Motor neuron (in vitro differentiated cells): ENCODE measurements at places on chromosomes 2 and 18.
A peak's percentile ranks its signal among the peaks of the same experiment; 100 is the strongest.

DNA sequence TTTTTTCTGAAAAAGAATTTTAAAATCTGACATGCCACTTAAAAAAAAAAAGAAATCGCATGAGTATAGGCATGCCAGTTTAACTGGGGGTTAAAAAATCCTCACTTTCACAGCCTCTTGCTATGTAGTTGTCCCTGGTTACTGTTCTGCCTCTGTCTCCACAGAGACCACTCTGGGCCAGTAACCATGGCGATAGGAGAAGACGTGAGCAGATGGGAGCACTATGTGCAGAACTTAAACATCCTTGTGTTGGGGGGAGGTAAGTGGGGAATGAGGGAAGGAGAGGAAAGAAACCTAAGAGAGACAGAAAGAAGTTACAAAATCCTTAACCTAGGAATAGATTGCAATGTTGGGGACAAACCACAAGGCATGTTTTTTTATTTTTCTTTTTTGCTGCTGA, 75.9 kb upstream of the CYRIA start:
- peak; percentile 55 for ATAC-seq

DNA sequence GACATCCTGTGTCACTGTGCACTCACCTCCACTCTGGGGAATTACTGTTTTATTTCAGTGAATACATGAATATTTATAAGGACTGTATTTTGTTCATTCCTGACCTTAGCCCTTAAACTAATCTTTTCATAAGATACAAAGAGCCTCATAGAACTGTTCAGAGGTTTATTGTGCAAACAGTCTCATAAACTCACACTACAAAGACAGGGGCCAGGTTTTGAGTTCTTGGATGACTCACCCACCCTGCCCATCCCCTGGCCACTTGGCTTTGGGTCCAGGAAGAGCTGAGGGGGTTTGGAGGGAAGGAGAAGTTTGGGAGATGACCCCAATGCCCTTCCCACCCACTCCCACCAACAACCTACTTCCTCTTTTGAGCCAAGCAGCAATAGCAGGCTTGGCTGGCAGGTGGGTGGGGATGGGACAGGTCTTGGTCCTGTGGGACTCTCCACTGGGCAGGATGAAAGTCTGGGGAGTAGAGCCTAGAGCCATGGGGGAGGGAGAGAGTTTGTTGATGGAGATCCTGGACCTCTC, 43.1 kb upstream of the IL1R2 start:
- ATAC-seq: no peak

DNA sequence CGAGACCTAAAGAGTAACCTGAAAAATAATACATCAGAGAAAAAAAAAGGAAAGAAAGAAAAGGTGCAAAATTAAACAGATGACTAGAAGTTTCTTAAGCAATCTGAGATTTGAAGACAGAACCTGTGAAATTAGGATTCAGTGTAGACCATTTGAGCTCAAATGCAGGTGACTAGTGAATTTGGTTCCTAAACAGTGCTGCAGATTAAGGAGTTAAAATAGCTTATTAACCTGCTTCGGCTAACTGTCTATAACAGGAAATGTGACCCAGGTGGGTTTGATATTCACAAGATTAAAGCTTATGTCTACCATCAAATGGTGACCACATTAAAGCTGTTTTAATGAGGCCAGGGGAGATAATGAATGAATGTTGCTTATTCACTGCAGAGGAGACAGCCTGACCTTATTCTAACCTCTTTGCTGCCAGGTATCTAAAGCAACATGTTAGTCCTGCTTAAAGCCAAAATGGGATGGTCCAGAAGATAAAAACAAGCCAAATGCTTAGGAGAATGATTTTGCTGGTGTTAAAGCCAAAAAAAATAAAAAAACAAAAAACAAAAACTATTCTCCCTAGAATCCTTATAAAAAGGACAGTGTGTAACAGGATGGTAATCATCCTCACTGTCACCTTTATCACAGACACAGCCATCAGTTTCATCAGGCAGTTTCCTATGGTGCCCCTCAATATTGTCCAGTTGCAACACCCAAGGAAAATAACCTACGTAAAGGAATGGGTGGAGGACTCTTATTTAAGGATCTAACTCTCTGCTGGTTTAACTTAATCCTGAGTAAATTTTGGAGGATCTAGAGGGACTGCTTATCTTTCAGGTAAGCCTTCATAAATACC, 769.0 kb upstream of the ZEB2 start:
- ATAC-seq: no peak

DNA sequence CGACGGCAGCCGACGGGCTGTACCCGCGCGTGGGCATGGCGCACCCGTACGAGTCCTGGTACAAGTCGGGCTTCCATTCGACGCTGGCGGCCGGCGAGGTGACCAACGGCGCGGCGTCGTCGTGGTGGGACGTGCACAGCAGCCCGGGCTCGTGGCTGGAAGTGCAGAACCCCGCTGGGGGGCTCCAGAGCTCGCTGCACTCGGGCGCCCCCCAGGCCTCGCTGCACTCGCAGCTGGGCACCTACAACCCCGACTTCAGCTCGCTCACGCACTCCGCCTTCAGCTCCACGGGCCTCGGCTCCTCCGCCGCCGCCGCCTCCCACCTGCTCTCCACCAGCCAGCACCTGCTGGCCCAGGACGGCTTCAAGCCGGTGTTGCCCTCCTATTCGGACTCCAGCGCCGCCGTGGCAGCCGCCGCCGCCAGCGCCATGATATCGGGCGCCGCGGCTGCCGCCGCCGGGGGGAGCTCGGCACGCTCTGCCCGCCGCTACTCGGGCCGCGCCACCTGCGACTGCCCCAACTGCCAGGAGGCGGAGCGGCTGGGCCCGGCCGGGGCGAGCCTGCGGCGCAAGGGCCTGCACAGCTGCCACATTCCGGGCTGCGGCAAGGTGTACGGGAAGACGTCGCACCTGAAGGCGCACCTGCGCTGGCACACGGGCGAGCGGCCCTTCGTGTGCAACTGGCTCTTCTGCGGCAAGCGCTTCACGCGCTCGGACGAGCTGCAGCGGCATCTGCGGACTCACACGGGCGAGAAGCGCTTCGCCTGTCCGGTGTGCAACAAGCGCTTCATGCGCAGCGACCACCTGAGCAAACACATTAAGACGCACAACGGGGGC, 2.0 kb downstream of the SP9 start:
- ATAC-seq: peak; percentile 4

GRCh38 chr2:52144590-52144989, 1112.7 kb upstream of the NRXN1 start:
- ATAC-seq: peak; percentile 23
